GM04503 (cell line): ENCODE measurements at places on chromosomes 3 and 15.

DNA sequence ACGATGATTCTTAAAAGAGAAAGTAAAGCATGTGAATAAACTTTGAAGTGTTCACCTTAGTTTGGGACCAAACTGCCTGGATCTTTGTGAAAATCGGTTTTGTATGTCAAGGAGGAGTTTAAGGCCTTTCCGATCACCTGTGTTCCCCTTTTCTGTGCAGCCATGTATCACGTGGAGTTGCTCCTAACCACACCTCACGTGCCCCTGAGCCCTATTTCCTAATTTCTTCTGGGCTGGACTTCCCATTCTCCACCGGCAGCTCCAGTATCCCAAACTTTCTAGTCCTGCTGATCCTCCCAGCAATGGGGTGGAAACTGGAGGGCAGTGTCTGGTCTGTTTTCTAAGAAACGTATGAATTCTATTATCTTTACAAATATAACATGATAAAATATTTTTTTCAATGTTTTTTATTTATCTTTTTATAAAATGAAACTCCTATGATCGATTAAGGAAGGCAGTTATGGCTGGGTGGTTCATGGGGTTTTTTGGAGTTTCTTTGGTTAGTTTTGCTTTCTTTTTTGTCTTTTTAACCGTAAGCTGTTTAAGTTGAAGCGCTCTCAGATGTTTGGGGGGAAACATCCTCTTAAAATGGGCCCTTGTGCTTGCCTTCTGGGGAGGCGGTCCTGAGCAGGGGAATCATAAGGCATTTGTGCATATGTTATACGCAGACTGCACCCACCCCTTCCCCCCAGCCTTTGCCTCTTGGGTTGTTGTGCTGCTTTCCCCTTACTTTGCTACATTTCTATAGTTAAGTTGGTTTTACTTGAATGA, 43.6 kb upstream of the WWTR1 start:
- no peak for DNase-seq

- no peak for DNase-seq
Measured at GRCh38 chr3:77288348-77288747, 248.4 kb downstream of the ROBO2 start.

GRCh38 chr3:117651246-117651645, 941.7 kb downstream of the TUSC7 start:
- peak; percentile 17 for DNase-seq

DNA sequence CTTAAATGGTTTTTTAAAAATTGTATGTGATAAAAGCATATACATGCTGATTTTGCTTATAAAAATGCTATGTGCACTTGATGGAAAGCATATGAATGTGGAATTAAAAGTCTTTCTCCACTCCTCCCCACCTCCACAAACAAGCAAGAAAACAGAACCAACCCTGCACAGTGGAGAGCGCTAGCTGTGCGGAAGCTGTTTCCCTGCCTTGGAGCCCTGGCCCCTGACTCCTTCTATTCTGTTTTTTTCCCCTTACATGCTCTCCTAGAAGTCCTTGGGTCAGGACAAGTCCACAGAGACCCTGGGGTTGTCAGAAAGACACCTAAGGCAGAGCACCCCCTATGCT, 64.2 kb downstream of the BOC start:
- DNase-seq: no peak

DNA sequence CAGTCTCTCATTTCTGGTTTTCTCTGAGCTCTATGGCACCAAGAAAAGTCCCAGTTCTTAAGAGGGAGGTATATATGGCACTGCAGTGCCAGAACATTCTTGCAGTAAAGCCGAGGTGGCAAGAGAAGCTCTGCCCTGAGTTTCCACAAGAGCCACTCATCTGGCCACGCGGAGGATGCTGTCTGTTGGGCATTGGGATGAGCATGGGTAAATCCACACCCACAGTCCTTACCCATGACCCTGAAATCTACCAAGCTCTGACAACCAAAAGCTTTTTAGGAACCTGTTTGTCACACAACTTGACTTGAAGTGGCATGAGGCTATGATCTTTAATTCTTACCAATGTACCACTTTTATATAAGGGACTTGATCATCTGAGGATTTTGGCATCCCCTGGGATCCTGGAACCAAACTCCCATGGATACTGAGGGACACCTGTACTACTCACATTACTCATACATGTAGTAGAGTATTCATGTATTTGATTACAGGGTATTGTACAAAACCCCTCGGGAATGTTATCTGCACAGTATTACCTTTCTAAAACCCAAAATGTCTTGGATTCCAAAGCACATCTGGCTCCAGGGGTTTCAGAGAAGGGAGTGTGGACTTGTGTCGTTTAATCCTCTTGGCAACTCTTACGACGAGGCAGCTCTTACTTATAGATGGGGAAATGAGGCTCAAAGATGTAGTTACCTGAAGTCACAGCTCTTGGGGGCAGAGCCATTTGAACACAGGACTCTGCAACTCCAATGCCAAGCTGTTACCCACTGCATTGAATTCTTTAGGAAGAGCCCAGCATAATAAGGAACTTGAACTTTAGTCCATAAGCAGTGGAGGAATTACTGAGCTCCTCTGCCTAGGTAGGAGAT, 8.8 kb downstream of the RPL32 start:
- no peak for DNase-seq

- DNase-seq: no peak
Measured at GRCh38 chr3:126568776-126569342, 10.1 kb upstream of the C3orf22 start.

DNA sequence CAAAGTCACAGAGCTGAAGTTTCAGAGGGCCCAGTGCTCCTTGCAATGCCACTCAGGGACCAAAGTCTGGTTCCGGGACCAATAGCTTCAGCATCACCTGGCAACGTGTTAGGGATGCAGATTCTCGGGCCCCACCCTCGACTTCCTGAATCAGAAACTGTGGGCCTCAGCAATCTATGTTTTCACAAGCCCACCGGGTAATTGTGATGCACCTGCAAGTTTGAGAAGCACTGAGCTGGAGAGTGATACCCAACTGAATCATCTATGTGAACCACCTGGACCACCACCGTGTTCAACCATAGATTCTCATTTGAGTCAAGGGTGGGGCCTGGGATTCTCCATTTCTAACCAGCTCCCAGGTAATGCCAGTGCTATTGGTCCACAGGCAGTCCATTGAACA, 55.7 kb downstream of the CORO2B start:
- no peak for DNase-seq

- no peak for DNase-seq
Measured at GRCh38 chr15:59304034-59304795, 68.5 kb downstream of the MYO1E start.

DNA sequence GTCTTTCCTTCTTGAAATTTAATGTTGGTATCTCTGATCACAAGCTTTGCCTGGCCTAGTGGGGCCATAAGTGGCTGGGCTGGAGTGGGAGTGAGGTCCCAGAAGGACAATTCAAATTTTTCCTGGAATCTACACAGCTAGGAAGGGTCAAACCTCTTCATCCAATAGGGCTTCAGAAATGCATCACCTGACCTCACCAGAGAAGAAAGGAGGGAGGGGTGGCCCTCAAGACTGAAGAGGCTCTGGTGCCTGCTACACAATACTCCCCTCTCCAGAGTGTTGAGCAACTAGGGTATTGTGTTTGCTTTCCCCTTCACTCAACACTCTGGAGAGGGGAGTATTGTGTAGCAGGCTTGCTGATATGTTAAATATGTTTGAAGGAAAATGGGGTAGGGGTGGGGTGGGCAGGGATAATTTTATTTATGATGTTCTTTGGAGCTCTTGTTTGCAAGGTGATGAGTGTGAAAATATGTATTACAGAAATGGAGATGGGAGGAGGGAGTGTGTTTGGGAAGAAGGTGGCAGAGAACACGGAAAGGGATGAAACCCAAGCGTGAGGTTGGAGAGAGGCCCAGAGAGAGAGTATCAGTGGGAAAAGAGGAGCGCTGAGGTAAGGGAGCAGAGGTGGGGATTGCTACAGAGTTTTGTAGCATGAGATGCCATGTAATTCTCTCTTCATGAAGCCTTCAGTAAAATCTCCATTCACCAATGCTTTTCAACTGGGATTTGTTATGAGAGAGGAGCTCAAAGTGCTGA, 5.7 kb upstream of the KLHL24 start:
- no peak for DNase-seq

DNA sequence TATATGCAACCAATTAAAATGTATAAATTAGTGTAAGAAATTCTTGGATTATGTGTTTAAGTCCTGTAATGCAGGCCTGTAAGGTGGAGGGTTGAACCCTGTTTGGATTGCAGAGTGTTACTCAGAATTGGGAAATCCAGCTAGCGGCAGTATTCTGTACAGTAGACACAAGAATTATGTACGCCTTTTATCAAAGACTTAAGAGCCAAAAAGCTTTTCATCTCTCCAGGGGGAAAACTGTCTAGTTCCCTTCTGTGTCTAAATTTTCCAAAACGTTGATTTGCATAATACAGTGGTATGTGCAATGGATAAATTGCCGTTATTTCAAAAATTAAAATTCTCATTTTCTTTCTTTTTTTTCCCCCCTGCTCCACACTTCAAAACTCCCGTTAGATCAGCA, 65.4 kb upstream of the ACAD9 start:
- no peak for DNase-seq

DNA sequence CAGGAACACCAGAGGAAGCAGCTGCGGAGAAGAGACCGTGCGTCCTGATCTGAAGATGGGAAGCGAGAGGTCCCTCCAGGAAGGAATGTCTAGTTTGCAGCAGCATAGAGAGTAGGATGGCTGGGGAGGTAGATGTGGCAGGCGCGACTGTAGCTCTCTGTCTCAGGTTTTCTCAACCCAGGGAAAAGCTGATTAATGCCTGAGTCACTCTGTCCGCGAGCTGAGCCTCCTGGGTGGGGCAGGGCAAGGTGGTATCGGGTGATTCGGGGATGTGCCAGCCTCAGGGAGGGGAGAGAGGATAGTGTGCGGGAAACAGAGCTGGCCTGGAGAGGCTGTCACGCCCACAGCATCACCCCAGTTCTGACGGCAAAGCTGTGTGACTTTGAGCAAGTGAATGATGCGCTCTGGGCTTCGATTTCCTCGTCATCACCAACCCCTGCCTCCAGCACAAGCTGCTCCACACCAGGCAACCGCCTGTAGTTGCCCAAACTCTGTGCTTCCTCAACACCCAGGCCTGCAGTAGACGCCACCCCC, 28.4 kb downstream of the CPN2 start:
- DNase-seq: no peak

GRCh38 chr3:156293566-156293965, 173.2 kb downstream of the KCNAB1 start:
- DNase-seq: no peak

- no peak for DNase-seq
Measured at GRCh38 chr3:31157047-31157694, 262.7 kb upstream of the GADL1 start.
